ENCODE measurements at places on chromosomes 4 and X.

GRCh38 chr4:78417603-78418002 is 134.0 kb upstream of the ANXA3 start:
- no peak for DNase-seq

DNA sequence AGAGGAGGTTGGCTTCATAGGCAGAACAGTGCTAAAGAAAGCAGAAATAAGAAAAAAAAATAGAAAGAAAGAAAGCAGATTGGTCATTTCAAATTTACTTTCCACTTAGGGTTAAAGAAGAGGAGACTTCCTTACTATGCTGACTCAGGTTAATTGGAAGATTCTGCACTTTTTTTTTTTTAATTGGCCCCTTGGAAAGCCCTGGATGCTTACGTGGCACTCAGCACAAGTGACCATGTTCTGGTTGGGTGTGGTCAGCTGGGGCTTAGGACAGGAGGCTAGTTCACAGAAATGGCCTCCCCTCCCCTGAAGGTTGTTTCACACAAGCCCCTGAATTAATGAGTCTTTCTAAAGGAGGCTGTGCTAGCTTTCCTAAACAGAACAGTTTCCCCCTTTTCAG is 14.5 kb downstream of the MAGEA9B start:
- no peak for DNase-seq

- no peak for DNase-seq
These were observed 165.9 kb downstream of the PDGFC start for GRCh38 chr4:156805696-156806095.

- DNase-seq, result no peak
These were observed 245.9 kb upstream of the TLL1 start for GRCh38 chr4:165627128-165627527.

Data from HFF-Myc (cell line).